Kidney (tissue), 22 donors: ENCODE measurements at places on chromosomes 4 and X.

DNA sequence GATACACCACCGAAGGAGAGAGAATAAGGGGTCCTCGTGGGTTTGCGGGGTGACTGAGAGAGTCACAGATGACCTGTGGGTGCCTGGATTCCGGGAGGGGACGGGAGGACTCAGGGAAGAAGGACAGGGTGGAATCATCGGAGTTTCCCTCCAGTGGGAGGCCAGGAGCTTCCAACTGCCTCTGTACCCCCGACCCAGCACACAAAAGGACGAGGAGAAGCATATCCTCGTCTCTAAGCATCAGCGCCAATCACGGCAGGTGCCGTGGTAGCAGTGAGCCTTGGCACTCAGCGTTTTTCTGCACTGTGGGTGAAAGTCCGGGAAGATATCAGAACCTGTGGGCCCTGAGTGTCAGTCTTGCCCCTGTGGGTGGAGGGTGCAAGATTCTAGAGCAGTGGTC lies 62.0 kb downstream of the ASMT start:
- no peak for DNase-seq

- DNase-seq: peak; percentile 69
These were observed 104.1 kb downstream of the GPAT3 start for GRCh38 chr4:83639849-83640493.

DNA sequence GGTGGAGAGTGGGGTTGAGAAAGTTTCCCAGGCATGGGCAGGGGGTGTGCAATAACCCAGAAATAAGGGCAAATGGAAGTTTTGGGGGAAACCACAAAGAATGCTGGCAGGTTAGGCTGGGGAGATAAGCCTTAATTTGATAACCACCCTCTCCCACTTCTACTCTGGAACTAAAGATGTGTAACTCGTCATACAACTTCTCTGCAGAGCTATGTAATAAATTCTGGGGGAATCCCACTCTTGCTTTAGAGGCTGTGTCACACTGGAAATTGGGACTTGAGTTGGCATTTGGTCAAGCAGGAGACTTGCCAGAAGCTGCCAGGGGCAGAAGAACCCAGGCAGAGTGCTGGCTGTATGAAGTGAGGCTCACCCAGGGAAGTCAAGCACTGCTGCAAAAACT lies 170.9 kb upstream of the CPEB2 start:
- no peak for DNase-seq

GRCh38 chrX:6693051-6693450 lies 158.1 kb upstream of the VCX3A start:
- DNase-seq: no peak

DNA sequence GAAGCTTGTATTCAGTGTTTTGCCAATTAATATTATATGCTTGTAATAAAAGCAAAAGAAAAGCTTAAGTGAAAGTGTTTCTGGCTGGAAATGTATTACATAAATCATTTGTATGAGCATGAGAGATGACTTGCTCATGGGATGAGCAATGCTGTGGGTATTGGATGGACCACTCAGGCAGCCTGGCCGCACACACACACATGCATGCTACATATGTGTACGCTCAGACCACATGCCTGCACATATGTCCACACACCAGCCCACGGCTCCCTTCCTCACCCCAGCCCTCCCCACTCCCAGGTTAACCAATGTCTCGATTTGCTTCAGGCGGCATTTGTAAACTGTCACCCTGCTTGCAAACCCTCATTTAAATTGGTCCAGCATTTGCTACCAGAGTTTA lies 55.9 kb downstream of the CPLX1 start:
- DNase-seq: peak; percentile 30

DNA sequence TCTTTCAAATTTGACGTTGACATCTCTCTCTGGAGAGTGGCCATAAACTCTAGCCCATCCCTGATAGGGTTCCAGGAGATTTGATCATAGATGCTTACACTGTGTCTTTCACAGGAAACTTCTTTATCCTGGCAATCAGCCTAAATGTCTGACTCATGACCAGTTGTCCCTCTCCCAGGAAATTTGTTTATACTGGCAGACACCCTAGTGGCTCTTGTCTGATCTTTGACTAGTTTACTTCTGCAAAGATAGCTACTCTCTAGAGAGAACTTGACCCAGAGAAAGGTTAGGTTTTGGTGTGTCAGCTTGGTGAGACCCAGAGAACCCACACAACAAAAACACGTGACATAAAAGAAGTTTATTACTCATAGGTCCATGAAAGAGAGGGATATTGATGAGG lies 509.8 kb downstream of the CENPC start:
- DNase-seq: no peak

GRCh38 chrX:47169273-47169672 lies 24.3 kb downstream of the RBM10 start:
- DNase-seq: peak; percentile 58

DNA sequence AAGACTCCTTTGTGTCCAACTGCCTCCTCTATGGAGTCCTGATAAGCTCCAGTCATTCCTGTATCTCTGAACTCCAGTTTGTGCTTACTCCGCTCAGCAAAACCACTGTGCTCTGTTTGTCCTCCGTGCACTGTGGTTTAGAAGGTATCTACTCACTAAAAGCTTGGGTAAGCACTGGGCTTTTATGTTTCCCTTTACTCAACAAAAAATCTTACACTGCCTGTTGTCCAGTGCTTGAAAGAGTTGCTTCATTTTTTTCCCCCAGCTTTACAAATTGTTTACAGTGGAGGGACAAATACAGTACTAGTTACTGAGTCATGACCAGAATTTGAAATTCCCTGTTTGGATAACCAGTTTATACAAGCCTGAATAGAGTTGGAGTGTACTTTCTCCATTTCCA lies 545.3 kb upstream of the FAT1 start:
- DNase-seq: no peak

DNA sequence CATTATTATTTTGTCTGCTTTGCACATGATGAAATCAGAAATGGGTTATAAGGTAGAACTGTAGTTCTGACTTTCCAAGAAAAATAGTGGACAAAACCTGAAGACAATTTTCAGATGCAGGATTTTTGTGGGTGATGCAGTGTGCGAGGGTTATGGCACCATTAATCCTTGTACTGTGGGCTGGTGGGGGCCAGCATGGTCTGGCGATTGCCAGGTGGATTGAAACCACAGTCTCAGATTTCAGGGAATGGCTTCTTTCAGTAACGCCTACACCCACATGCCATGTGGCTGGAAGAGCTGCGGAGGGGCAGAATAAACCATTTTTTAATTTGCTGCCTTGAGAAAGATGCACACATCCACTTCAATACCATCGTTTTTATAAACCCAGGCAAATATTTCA lies 150.5 kb downstream of the ARSF start:
- no peak for DNase-seq

- DNase-seq: no peak
These were observed 63.2 kb downstream of the ADGRG2 start for GRCh38 chrX:19059067-19059466.

DNA sequence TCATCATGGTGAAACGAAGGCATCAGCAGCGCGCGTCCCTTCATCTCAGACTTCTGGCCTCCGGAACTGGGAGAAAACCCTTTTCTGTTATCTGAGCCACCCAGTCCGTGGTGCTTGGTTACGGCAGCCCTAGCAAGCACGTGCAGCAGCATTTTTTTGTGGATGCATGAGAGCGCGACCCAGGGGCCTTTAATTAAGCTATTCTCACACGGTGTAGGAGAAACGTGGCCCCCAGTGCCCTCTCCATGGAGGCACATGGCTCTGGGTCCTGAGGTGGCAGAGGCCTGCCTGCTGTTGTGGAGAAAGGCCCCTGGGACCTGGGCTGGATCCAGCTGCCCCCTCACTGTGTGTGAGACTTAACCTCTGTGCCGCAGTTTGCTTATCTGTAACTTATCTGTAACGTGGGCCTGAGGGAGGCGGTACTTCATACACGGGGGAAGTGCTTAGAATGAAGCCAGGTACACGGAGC lies 9.5 kb downstream of the CLCN4 start:
- no peak for DNase-seq

- peak; percentile 21 for DNase-seq
These were observed 14.3 kb upstream of the TDO2 start for GRCh38 chr4:155889031-155889793.

DNA sequence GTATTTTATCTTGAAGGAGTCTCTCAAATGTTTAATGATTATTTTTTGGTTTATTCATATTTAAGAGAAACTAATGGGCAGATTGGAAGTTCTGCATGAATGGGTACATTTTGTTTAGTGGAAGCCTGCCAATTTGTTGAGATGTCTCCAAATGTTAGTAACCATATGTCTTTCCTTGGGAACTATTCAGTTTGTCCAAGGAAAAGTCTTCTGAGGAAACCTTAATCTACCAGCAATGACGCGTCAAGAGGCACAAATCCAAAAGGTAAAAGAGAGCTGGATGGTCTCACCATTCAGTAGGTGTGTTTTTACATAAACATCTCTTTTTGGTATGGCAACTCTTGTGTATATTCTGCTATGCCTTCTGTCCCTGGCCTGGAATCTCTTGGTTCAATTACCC lies 37.4 kb upstream of the NDST3 start:
- DNase-seq: no peak

DNA sequence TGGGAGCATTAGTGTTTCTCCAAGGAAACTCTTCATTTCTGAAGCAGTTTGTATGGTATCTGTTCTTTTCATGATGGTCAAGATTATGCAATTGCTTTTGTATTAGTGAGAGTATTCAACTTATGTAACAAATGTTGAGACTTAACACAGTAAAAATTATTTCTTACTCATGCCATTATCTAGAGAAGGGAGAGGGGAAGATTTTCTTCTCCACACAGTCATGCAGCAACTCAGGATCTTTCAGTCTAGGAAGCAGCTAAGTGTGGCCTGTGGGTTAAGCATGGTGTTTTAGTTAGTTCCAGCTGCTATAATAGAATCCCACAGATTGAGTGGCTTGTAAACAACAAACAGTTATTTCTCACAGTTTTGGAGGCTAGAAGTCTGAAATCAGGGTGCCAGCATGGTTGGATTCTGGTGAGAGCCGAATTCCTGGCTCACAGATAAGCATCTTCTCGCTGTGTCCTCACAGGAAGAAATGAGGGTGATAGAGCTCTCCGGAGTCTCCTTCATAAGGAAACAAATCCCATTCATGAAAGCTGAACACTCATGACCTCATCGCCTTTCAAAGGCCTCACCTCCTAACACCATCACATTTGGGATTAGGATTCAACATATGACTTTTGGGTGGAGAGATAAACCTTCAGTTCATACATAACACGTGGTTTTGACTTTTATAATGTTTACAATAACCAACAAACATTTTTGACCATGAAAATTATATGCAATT lies 101.2 kb downstream of the FRMPD4 start:
- DNase-seq: no peak

DNA sequence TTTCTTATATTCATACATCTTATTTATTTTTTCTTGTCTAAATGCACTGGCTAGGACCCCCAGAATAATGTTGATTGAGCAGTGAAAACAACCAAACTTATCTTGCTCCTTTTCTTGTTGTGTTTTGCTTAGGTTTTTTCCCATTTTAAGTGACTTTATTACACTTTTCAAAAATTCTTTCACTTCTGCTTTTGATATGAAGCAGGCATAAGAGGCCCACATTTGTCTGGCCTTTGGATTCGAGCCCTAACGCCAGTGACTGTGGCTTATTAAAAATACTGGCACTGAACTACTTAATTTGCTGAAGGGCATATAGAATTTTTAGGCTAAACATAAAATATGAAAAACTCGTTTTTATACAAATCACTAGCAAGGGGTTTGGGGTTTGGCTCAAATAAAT lies 197.0 kb downstream of the ASB9 start:
- no peak for DNase-seq
